Head of caudate nucleus (tissue), 42 donors: ENCODE measurements at places on chromosomes 11 and 22.

- no peak for DNase-seq
These were observed 3.9 kb upstream of the NUP50 start for GRCh38 chr22:45159652-45160462.

DNA sequence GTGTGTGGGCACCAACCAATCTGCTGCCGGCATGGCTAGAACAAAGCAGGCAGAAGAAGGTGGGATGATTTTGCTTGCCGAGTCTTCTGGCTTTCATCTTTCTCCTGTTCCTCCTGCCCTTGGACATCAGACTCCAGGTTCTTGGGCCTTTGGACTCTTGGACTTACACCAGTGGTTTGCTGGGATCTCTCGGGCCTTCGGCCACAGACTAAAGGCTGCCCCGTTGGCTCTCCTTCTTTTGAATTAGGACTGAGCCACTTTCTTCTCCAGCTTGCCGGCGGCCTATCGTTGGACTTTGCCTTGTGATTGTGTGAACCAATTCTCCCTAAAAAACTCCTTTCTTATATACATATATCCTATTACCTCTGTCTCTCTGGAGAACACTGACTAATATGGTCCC, 128.1 kb upstream of the TEAD1 start:
- DNase-seq = no peak

- no peak for DNase-seq
These were observed 39.3 kb upstream of the MYO18B start for GRCh38 chr22:25702571-25703167.

- no peak for DNase-seq
These were observed 15.5 kb upstream of the OR52K1 start for GRCh38 chr11:4466871-4467442.

DNA sequence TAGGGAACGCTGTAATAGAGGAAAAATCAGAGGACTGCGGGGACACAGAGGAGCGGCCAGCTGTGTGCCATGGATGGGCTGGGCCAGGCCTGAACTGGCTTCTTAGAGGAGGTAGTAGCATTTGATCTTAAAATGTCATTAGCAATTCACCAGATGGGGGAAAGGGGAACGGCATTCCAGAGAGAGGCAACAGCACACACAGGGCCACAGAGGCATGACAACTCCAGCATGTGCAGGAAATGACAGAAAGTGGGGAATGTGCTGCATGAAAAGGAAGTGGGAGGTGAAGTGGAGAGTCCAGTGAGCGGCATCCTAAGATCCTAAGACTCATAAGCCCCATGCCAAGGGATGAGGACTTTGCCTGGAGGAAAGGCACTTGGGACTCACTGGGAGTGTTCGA, 69.0 kb downstream of the UBASH3B start:
- DNase-seq = no peak

DNA sequence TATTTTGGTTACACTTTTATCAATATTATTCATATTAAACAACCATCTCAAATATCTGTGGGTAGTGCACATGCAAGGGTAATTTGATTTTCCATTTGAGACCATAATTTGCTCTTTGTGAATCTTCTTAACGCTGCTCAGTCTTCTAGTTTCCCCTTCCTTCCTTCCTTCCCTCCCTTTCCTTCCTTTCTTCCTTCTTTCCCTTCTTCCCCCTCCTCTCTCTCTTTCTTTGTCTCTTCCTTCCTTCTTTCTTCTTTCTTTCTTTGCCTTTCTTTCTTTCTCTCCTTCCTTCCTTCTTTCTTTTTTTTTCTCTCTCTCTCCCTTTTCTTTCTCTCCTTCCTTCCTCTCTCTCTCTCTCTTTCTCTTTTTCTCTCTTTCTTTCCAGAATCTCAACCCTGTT, 4.1 kb upstream of the RNF26 start:
- no peak for DNase-seq

DNA sequence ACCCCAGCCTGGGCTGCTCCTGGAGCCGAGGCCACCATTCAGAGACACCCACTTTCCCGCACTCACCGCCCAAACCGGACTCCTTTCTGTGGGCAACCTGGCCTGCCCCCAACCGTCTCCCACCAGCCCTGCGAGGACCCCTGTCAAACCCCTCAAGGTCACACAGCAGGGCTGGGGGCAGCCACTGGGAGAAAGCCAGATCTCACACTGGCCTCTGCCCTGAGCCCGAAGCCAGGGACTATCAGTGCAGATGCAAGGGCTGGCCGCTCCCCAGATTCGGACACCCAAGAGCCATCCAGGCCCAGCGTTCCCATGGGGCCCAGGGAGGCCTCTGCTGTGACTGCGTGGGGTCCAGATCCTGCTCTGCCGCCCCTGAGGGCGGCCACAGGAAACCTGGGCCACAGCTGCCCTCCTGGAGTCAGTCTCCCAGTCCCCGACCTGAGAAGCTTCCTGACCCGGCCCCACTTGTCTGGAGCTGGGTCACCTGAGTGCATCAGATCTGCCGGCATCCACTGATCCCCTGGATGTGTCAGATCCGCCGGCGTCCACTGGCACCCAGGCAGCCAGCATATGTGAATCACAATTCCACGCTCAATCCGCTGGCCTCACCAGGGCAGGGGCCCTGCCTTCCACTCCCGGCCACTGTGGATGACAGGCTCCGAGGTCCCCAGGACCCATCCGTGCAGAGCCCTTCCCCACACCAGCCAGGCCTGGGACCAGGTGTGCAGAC, 139.7 kb downstream of the BRD1 start:
- peak; percentile 21 for DNase-seq

DNA sequence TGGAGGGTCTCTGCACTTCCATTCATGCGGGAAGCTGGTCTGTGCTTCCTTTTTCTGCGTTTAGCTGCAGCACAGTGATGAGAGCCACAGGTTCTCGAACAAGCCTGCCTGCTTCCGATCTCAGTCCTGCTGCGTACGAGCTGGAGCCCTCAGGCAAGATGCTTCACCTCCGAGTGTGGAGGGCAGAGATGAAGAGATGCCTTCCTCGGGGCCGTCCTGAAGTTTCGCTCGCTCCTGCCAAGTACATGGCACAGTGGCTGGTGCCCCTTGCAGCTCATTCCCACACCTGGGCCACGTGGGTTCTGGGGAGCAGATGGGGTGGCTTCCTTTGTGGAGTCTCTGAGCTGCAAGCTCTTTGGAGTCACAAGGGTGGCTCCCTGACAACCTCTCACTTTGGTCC, 19.5 kb upstream of the TESMIN start:
- DNase-seq = no peak

DNA sequence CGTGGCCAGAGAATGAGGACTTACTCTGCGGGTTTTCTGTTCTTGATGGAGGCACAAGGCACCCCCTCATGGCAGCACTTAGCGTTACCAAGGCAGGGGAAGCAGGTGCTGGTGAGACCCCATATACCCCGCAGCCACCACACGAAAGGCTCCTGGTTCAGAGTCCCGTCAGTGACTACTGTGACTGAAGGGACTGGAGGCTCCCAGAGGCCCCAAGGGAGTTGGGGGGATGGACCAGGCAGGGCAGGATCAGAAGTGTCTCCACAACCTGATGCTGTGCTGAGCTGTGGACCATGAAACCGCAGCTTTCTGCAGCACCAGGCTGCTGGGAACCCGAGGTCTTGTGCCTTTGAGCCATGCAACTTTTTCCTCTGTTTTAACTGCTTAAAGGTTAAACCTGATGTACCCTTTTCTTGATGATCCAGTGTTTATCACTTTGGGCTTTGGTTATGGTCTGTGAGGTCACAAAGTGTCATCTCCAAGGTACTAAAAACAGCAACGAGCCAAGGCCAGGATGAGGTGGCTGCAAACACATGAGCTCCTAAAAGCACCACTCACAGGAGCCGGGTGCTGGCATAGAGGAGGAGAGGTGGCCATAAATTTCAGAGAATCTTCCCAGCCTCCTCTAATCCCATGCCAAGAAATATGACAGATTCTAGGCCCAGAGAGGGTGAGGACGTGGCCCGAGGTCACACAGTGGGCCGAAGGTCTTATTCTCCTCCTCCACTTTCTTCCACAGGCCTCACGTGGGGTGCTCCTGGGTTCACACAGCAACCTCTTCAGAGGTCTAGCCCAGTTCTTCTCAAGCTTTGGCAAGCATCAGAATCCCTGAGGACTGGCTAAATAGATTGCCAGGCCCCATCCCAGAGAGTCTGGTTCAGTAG, 4.2 kb upstream of the LRRC32 start:
- no peak for DNase-seq

GRCh38 chr11:112877581-112877980, 83.6 kb upstream of the NCAM1 start:
- no peak for DNase-seq

GRCh38 chr22:50520826-50521453, 4.5 kb downstream of the SCO2 start:
- no peak for DNase-seq

DNA sequence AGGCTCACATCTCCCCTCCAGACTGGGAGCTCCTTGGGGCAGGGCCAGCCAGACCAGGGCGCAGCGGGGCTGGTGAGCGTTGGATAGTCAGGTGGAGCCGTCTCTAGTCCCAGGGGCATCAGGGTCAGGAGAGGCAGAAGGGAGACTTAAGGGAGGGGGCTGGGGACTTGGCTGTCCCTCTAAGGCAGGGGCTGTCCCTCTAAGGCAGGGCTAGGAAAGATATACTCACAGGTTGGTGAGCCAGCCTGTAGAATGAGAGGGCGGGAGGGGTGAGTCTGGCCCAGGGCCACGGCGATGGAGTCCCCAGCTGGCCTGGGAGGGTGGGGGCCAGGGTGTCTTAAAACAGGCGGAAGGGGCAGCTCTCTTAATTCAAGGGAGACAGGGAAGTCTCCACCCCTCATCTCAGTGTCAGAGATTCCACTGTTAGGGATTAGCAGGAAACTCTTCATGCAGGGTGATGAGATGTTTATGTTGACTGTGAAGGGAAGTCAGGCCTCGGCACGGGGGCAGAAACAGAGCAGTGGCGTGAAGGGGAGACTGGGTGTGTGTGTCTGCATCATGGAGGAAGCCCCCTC, 11.3 kb downstream of the P2RY2 start:
- no peak for DNase-seq

GRCh38 chr11:47797633-47798032, 30.5 kb upstream of the FNBP4 start:
- no peak for DNase-seq

DNA sequence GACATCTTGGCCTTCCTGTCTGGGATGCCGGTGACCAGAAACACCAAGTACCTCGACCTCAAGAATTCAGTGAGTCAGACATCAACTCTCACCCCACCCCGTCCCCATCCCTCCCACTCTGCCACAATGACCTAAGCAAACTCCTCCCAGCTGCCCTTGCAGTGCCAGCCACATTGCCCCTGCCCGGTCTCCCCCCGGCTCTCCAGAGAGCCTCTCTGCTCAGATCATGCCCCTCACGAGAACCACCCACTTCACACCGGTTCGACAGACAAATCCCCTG, 23.6 kb upstream of the MYRF start:
- DNase-seq = no peak

DNA sequence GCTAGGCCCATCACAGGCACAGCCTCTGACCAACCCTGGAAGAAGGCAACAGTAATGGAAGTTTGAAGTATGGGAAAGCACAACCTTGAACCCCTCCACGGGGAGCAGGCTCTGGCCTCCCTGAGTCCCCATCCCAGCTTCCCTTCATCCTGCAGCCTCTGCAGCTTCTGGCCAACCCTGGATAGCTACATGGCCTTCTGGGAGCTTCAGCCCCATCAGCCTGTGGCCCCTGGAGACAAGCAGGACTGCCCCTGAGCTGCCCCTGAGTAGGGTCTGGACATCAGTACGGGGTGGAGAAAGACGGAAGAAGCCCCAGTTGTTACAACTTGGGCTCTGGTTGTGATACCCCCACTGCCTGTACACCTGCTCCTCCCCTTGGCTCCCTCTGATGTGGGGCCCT, 113.8 kb upstream of the CD82 start:
- no peak for DNase-seq

GRCh38 chr22:46045459-46046298, 68.7 kb upstream of the WNT7B start:
- no peak for DNase-seq

DNA sequence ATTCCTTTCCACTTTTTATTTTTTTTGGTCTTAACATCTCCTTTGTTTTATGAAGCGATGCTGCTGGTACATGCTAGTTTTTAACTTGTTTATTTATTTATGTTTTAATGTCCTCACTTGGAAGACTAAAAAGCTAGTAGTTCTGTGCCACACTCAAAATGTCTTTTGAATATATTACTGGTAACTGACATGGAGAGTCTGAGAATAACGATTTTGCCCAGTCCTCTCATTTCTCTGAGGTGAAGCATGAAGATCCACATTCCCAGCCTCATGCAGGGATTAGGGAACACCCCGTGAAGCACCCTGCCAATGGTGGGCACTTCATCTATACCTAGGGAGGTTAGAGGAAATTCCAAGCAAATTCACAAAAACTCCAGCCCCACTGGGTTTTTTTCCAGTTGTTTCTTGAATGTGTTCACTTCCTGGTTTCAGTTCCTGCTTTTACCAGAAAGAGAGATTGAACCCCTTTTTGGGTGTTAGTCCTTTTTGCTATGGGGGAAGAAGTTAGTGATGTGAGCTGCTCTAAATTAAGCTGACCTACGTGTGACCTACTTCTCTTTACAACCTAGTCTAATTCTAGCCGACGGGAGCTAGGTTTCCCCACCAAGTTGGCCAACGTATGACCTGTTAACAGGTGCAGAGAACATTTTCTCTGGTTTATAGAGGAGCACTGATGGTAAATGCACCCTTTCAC, 106.1 kb downstream of the SLC1A2 start:
- DNase-seq = no peak

- DNase-seq = no peak
These were observed 15.8 kb downstream of the APOL2 start for GRCh38 chr22:36223504-36223903.

DNA sequence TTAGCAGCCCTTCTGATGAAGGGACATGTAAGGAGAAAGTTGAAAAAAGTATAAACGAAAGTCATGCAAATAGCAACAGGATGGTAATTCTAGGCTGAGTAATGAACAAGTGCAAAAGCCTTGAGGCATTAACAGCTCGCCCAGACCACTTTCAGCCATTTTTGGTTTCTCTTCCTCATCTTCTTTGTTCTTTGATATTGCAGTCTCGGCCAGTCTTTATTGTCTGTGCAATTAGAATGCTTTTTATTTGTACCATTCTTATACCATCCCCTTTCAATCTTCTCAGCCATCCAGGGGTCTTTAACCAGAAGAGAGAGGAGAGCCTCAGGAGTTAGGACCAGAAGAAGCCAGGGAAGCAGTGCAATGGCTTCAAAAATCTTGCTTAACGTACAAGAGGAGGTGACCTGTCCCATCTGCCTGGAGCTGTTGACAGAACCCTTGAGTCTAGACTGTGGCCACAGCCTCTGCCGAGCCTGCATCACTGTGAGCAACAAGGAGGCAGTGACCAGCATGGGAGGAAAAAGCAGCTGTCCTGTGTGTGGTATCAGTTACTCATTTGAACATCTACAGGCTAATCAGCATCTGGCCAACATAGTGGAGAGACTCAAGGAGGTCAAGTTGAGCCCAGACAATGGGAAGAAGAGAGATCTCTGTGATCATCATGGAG, 7.3 kb downstream of the TRIM34 start:
- no peak for DNase-seq

DNA sequence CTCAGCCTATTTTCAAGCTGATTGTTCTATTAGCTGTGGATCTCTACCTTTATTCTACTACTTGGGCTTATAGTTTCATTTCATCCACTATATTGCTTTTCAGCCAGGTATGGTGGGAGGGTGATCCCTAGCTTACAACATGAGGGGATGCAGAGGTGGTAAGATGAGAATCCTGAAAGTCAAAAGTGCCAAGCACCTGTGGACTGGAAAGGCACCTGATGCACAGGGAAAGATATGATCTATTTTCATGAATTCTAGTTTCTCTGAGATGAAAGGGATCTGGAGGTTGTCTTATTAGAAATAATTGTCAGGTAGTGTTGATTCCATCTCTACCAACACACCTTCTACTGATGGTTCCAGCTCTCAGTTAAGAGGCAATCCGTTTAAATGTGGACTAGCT, 21.6 kb upstream of the IL18BP start:
- DNase-seq = no peak
